KBM-7 (cell line): ENCODE measurements at places on chromosomes 12 and 14.
A peak's percentile ranks its signal among the peaks of the same experiment; 100 is the strongest.

- DNase-seq, result no peak
Observed at GRCh38 chr12:52147367-52147963, 44.3 kb downstream of the KRT80 start.

GRCh38 chr12:47636908-47637780 lies 68.7 kb downstream of the RPAP3 start:
- DNase-seq, result peak; percentile 67

DNA sequence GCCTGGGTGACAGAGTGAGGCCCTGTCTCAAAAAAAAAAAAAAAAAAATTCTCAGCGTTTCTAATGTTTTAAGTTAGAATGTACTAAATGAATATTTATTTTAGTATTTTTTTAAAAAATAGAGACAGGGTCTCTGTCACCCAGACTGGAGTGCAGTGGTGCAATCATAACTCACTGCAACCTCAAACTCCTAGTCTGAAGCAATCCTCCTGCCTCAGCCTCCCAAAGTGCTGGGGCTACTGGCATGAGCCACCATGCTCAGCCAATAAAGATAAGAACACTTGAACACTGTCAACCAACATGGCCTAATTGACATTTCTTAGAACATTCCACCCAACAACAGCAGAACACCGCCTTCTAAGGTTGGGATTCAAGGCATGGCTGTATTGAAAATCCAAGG lies 5.1 kb upstream of the DYNC1H1 start:
- DNase-seq, result no peak

DNA sequence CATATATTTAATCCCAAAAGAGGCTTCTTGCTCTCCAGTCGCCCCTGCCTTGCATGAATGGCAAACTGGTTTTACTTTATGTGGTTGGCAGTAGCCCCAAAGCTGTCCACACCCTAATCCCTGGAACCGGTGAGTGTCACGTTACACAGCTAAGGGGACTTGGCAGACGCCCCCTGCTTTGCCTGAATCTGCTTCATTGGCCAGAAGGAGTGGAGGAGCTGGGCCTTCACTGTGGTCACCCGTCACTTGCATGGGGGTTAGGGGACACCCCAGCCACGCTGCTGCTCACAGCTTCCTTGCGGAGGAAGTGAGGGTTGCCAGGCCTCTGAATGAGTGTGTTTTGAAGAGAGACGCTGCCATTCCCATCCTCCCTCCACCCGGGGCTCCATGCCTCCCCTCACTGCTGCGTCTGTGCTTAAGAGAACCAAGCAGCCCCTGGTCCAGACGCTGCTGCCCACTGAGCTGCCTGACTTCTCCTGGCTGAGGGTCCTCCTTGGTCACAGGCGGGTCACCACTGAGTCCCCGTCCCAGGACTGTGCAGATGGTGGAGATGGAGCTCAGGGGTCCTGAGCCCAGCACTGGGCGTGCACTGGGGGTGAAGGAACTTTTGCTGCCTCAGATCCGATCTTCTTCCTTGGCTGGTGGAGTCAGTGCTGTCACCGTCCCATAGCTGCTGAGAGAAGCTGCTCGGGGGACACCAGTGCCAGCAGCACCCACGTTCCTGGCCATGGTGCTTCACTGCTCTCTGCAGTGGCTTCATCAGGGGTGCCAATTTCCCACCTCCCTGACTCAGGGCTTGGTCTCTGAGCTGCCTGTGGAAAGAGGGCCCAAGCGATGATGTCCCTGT lies 39.8 kb downstream of the GALNT9 start:
- DNase-seq, result no peak

DNA sequence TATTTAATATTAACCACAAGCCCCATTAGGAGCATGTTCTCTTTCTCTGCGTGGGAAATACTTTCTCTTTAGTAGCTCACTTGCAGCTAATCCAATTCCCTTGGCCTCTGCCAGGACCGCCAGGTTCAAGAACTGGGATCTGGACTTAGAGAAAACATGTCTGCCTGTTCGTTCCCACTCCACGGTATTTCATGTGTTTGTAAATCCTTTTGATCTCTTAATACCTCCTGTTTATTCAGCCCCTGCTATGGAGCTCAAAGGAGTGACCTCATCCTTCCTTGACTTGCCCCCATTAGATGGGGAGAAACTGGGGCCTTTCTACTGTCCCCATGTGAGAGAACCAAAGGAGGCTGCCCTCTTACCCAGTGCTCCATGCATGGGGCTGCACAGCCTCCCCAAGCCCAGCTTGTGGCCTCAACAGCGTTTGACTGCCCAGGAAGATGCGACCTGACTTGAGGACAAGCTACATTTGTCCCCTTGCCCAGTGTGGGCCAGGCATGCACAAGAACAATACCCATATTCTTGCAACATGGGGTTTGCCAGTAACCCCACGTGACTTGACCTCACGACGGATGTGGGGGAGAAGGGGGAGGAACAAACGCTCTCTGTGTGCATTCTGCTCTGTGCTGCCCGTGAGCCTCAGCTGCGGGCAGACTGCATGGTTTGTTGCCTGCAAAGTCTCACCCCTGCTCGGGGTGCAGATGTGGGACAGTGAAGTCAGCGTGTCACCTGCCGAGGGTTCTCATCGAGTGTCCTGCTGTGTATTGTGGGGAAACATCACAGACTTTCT lies 30.3 kb downstream of the CD9 start:
- DNase-seq, result peak; percentile 77

DNA sequence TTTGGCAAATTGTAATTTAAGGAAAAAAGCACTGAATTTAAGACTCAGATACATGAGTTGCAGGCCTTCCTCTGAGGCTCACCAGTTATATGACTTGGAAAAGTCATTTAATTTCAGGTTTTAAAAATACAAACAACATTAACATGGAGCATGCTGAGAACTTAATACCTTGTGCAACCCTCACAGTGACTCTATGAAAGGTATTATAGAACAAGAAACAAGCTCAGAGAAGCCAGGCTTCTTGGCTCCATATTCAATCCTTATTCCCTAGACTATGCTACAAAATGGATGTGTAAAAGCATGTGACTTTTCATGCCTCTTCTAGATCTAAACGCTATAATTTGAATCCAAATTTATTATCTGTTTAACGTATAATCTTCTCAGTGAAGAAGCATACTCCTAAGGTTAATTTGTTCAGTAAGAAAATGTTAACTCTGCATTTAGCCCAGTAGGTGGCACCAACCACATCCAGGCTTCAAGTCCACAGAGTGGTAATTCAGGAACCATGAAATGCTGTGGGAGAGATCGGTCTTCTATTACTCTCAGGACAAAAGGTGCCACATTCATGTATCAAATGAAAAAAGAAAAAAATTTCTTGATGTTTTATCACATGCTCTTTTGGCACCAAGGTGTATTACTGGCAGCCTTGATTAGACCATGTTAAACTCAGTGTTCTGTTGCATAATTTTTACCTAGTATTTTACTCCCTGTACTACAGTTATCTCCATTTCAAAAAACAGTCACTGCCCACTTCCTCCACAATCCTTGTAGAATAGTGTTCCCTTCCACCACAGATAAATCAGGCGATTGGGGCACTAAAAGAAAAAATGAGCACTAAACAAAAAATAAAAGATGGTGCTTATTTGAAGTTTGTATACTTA lies 9.3 kb downstream of the CCDC196 start:
- peak; percentile 73 for DNase-seq

GRCh38 chr12:113292091-113292490 lies 42.8 kb downstream of the SLC8B1 start:
- no peak for DNase-seq

DNA sequence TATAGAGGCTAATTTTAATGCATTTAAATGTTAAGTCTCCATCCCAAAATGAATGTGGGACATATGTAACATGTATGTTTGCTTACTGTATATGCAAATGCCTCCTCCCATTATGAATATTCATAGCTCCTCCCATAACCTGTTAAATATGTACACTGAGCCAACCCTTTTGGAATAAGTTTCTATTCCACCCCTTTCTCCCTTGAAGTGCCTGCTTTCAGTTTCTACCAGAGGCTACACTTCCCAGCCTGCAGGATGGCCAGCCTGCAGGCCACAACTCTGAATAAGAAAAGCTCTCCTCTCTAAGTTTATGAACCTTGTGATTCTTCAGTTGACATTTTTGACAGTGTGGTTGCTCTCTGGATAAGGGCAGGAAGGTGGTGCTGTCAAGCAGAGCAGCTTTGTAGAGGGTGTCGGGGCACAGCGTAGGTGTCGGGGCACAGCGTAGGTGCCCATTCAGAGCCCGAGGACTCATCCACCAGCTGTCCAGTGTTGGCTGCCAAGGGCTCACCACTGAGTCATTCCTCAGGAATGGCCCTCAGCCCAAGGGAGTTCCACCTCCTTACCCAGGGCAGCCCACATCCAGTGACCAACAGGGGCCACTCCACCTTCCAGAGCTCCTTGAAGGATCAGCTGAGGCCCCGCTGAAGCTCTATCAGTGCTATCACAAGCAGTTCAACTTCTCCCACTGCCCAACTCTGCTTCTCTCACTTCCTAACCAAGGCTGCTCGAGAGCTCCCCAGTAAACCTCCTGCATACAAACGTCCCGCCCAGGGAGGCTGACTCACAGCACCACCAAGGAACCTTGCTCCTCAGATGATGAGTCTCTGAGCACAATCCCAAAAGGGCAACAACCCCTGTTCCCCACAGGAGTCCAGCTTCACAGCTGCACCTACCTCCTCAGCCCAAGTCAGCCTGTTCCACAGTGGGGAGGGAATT lies 31.4 kb downstream of the VWF start:
- DNase-seq, result no peak

DNA sequence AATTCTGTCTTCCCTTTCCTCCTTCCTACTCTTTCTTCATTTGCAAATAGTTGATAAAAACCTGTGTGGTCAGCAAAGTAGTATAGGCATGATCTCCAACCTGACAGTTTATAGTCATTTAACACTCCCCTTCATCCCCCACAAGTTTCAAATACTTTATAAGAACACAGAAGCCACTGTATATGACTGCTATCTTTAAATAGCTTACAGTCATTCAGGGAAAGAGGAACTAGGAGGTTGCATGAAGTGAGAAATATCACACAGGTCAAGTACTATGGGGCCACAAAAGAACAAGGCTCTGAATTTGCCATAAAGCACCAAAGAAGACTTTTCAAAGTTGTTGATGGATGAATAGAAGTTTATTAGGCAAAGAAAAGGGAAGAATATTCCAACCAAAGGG lies 431.3 kb downstream of the NPAS3 start:
- DNase-seq, result peak; percentile 9

DNA sequence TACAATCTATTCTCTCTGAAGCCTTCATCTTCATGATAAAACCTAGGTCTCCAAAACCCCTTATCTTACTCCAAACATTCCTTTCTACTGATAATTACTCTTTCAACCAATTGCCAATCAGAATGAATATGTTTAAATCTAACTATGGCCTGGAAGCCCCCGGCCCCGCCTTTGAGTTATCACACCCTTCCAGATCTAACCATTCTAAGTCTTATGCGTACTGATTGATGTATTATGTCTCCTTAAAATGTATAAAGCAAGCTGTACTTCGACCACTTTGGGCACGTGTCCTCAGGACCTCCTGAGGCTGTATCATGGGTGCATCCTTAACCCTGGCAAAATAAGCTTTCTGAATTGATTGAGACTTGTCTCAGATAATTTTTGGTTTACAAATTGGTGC lies 14.4 kb downstream of the PABPN1 start:
- no peak for DNase-seq

GRCh38 chr12:76871082-76871481 lies 7.7 kb downstream of the CSRP2 start:
- no peak for DNase-seq

DNA sequence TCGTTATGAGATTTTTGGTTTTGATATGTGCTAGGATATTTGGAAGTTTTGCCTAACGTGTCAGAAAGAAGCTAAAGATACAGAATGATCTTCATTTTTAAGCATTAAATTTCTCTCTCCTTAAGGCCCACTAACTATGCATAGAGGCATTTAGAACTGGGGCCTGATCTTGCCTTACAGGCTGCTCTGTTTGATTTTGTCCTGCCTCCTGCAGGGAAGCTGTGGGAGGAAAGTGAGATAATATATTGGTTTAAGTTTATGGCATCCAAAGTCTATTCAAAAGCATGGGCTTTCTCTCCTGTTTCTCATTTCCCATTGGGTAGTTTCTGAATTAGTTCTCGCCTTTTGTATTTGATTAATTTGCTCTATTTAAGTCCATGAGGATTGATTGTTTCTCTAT lies 250.3 kb upstream of the FBXO33 start:
- no peak for DNase-seq

GRCh38 chr14:36281309-36281708 lies 39.1 kb downstream of the MBIP start:
- no peak for DNase-seq

DNA sequence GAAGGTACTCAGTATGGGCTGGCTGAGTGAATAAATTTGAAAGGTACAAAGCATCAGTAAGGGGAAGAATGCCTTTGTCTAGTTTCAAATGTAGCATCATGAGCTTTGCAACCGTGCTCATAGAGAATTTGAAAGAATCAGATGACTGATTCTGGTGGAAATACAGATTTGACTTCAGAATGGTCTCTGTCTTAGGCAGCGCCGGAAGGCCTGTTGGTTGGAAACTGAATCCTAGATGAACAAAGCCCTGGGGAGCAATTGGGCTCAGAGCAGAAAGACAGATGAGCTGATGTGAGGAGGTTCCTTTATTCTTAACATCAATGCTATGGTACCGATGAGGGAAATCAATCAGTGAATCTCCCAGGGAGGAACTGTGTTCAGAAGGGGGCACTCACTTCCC lies 137.3 kb downstream of the SNAPC1 start:
- no peak for DNase-seq

DNA sequence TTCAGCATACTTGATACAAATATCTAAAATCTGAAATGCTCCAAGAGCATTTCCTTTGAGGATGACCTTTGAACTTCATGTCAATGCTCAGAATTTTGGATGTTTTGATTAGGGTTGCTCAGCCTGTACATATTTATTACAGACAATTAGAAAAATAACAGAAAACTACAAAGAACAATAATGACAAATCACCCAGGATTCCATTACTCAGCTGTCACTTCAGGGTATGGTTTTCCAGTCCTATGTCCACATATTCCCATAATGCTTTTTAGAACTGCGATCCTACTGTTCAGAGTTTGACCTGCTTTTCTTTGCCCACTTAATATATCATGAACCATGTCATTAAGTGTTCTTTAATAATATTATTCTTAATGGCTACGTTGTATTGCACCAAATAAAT lies 11.4 kb downstream of the DLGAP5 start:
- DNase-seq, result no peak

GRCh38 chr12:59859171-59859510 lies 263.3 kb downstream of the SLC16A7 start:
- DNase-seq, result no peak

- DNase-seq, result no peak
Observed at GRCh38 chr14:66036547-66036946, 449.6 kb upstream of the CCDC196 start.

DNA sequence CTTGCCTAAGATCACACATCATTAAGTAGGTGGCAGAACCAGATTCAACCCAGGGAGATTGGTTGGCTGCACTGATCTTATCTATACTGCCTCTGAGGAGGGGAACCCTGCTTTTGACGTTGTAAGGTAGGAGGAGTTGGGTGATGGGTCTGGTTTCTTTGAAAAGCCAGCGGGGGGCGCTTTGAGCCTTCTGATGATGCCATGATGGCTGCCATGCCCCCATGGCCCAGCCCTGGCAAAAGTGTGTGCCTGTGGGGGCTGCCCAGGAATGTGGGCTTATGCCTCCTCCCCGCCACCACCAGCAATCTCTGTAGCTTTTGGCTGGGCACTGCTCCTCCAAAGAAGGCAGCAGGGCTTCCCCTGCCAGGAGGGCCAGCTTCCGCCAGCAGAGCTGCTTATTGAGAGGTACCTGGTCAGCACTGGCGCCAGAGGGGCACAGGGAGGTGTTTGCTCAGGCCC lies 224.3 kb downstream of the SLC41A2 start:
- peak; percentile 53 for DNase-seq
